Stimulated activated CD8-positive, alpha-beta memory T cell treated with anti-CD3 and anti-CD28 coated beads, Interleukin-7, amount 100 ng/mL, for 4 hours (primary cell): ENCODE measurements at places on chromosomes 12 and 14.
A peak's percentile ranks its signal among the peaks of the same experiment; 100 is the strongest.

GRCh38 chr12:55681142-55682077 lies 26.3 kb downstream of the ITGA7 start:
- no peak for DNase-seq

GRCh38 chr14:82805892-82806825 lies 1272.5 kb upstream of the SEL1L start:
- no peak for DNase-seq

- no peak for DNase-seq
Observed at GRCh38 chr12:65364046-65364445, 85.6 kb downstream of the MSRB3 start.

- no peak for DNase-seq
Observed at GRCh38 chr14:34678306-34678705, 36.1 kb downstream of the CFL2 start.

- no peak for DNase-seq
Observed at GRCh38 chr14:23457587-23458445, 11.7 kb upstream of the NGDN start.

DNA sequence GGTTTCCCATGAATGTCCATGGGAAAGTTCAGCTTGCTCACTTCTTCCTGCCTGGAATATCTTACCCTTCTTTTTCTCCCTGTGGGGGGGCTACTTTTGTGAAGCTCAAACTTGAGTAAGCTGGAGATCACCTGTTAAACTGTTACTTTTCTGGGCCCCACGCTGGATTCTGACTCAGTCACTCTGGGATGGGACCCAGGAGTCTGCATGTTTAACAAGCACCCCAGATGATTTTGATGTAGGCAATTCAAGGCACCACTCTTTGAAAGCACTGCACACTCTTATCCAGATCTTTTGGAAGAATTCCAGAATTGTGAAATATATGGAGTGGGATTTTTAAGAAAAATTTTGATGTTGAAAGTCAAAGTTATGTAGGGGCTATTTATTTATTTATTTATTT lies 46.3 kb upstream of the IGF1 start:
- DNase-seq: no peak

DNA sequence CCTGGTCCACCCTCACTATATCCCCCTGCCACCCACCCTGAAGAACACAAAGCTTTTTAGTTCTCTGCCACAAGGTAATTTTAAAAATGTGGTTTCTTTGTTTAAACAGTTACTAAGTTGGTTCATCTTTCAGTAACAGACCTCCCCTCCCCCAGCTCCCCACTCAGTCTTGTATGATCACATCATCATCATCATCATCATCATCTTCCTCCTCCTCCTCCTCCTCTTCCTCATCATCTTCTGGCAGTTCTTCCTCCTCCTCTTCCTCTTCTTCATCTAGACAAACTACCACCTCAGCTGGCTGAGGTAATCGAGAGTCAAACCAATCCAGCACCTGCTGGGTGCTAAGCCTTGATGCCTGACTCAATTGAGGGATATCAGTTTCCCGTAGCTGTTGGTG lies 10.5 kb downstream of the HOMEZ start:
- no peak for DNase-seq

- no peak for DNase-seq
Observed at GRCh38 chr12:97358361-97358760, 104.2 kb upstream of the RMST start.

GRCh38 chr12:70660620-70661219 lies 23.5 kb upstream of the PTPRB start:
- DNase-seq: no peak

- peak; percentile 4 for DNase-seq
Observed at GRCh38 chr12:27821259-27821973, 41.4 kb upstream of the MANSC4 start.

DNA sequence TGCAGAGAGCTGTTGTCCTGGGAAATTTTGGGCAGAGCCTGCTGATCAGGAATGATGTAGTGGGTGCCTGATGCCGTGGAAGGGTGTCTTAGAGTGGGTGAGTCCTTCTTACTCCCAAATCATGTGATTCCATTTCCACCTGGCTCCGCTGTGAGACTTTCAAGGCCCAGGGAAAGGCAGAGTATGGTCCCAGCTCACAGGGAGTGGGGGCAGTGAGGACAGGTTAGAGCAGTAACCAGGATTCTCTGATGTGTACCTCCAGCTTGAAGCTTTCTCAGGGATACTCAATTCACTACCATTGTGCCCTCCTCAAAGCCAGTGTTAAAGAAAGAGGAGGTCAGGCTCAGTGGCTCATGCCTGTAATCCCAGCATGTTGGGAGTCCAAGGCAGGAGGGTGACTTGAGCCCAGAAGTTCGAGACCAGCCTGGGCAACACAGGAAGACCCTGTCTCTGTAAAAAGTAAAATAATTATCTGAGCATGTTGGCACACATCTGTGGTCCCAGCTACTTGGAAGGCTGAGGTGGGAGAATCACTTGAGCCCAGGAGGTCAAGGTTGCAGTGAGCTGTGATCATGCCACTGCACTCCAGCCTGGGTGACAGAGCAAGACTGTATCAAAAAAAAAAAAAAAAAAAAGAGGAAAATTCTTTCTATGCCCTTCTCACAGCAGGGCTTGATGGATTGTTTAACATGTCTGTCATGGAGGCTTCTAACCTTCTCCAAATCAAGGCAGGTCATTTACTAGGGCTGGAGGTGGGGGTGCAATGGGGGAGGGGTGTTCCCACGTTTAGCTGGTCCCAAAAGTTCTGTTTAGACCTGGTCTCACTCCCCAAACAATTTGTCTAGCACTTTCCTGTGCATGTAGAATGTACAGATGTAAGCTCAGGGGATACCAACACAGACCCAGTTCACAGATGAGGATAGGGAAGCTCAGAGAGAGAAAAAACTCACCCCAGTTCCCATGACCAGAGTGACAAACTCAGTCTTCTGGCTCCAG lies 12.5 kb upstream of the IQSEC3 start:
- no peak for DNase-seq

- DNase-seq: no peak
Observed at GRCh38 chr14:74635847-74636246, 23.8 kb upstream of the LTBP2 start.

GRCh38 chr14:102793531-102794328 lies 16.5 kb downstream of the TRAF3 start:
- DNase-seq: no peak

DNA sequence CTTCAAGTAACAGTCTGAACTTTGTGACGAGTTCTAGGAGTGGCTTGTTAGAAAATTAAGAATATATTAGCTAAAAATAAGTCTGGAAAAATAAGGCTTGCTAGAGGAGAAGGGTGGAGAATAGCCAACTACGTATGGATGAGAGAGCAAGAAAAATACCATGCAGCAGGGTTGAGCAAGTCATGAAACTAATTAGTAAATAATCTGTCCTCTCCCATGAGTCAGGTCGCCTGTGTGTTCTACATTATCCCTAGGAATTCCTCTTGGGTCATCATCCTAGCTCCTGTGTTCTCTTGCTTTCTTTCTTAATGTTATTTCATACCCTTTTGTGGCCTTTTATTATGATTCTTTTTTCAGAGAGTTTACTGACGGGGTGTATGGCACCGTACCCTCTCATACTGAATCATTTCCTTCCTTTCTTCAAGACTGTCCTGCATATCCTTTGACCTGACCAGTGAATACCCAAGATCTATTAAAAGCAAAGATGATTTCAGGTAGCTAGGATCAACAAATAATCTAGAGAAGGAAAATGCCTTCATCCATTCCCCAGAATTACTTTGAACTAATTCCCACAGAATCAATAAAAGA lies 177.2 kb upstream of the NPAS3 start:
- DNase-seq: no peak

DNA sequence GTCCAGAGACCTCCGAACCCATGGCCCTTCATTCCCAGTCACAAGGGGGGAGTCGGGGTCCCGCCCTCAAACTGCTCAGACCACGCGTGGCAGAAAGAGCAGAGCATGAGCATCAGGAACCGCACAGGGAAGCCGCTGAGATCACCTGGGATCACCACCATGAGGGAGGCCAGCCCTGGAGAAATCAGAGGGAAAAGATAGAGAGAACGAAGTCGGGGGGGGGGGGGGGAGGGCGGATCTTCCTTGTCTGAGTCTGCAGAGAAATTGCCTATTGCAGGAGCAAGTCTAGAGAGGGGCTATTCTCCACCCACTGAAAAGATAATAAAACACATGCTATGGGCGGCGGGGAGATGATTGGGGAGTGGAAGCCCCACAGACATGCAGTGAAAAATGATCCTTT lies 884 bp upstream of the TMEM132C start:
- no peak for DNase-seq

DNA sequence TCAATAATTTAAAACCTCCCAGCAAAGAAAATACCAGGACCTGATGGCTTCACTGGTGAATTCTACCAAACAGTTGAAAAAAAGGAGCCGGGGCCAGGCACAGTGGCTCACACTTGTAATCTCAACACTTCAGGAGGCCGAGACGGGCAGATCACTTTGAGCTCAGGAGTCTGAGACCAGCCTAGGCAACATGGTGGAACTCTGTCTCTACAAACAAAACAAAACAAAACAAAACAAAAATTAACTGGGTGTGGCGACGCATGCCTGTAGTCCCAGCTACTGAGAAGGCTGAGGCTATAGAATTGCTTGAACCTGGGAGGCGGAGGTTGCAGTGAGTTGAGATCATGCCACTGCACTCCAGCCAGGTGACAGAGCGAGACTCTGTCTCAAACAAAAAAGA lies 13.7 kb upstream of the TROAP start:
- DNase-seq: no peak

GRCh38 chr12:4242595-4242994 lies 31.0 kb upstream of the CCND2 start:
- DNase-seq: no peak

GRCh38 chr12:77189901-77190416 lies 124.6 kb upstream of the E2F7 start:
- DNase-seq: no peak

DNA sequence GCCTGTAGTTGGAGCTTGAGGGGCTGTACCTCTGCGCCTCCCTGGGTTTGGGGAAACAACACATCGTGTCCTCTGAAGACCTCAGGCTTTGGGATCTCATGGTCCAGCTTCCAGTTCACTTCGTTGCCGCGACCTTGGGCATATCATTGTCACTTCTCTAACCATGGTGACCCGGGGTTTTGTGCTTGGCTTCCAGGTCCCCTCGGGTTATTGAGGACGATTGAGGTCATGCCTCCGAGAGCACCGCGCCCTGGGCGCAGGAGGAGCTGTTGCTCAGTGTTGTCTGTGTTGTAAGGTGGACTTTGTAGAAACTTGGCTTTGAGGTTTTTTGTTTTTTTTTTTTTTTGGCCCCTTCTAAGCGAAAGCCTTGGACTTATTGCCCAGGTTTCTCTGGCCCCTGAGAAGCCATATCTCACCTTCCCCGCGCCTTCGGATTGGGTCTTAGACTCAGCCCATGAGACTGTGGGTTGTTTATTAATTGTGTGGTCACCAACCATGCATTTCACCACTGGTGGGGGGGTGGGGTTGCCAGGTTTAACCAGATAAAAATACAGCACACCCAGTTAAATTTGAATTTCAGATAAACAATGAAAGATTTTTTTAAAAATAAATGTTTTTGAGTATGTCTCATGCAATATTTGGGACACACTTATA lies 2.6 kb downstream of the BCL7A start:
- DNase-seq: no peak

GRCh38 chr14:105589161-105589925 lies 63.0 kb downstream of the TMEM121 start:
- DNase-seq: no peak

DNA sequence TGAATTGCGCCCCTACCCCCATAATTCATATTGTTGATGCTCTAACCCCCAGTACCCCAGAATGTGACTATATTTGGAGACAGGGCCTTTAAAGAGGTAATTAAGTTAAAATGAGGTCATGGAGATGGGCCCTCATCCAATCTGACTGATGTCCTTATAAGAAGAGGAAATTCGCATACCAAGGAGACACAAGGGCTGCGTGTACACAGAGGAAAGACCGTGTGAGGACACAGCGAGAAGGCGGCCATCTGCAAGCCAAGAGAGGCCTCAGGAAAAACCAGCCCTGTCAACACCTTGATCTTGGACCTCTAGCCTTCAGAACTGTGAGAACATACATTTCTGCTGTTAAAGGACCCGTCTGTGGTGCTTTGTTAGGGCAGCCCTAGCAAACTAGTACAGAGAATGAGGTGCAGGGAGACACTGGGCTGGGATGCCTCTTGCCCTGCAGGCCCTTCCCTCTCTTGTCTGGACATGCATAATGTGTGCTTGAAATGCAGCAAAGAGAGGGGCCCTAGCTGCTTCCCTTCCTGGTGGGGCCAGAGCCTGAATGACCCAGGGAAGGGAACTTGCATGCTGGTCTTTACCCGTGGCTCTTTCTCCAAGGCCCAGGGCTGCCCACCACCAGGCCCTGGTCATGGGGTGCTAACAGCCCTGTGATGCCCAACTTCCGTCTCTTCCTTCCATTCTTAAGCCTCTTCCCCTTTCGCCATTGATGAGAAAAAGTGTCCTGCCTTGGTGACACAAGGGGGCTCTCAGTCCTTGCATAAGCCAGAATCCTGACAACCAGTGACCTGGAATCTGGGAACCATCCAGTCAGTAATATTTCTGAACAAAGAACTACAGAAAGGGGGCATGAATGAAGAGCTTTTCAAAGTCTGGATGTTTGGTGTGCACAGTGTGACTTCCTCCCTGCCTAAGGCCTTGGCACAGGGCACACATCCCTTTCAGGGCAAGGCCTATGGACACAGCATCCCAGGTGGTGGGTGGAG lies 50.0 kb upstream of the GPATCH2L start:
- no peak for DNase-seq

DNA sequence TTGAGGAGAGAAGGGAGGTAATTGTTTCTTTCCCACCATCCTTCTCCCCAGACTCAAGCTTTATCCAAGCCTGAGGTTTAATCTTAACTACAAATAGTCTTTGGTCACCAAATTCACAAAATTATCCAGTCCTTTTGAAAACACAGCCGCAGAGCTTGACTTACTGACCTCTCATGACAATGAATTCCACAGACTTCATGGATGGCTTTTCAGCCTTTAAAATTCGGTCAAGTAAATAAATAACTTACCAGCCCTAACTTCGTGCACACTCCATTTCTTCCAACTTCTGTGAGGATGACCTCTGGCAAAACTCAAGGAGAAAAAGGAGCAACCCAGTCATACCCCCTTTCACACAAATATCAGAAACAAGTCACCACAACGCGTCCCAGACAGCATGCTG lies 137.0 kb upstream of the CDKN3 start:
- DNase-seq: no peak

DNA sequence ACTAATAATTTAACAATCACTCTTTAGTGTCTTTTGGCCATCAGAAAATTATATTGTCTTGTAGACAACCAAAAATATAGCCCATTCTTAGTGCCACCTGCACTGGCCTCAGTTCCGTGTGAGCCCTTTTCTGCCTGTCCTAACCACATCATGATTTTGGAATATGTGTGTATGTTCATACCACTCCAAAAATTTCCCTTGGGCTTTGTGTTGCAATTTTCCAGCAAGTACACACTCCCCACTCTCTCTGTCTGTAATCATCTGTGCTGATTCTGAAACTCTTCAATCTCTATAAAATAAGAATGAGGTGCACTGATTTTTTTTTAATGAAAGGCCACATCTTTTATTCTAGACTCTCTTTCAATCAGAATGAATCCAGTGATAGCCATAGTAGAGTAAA lies 196.0 kb downstream of the PIK3C2G start:
- no peak for DNase-seq

GRCh38 chr14:75092698-75093097 lies 23.3 kb downstream of the ZC2HC1C start:
- DNase-seq: no peak
